Stimulated activated memory B cell treated with anti-CD40 and anti-IgM and Interleukin-4, amounts not matched to agents 10 μg/mL and 1 μg/mL and 100 μg/mL, for 72 hours (primary cell): ENCODE measurements at places on chromosomes 6 and 20.
A peak's percentile ranks its signal among the peaks of the same experiment; 100 is the strongest.

DNA sequence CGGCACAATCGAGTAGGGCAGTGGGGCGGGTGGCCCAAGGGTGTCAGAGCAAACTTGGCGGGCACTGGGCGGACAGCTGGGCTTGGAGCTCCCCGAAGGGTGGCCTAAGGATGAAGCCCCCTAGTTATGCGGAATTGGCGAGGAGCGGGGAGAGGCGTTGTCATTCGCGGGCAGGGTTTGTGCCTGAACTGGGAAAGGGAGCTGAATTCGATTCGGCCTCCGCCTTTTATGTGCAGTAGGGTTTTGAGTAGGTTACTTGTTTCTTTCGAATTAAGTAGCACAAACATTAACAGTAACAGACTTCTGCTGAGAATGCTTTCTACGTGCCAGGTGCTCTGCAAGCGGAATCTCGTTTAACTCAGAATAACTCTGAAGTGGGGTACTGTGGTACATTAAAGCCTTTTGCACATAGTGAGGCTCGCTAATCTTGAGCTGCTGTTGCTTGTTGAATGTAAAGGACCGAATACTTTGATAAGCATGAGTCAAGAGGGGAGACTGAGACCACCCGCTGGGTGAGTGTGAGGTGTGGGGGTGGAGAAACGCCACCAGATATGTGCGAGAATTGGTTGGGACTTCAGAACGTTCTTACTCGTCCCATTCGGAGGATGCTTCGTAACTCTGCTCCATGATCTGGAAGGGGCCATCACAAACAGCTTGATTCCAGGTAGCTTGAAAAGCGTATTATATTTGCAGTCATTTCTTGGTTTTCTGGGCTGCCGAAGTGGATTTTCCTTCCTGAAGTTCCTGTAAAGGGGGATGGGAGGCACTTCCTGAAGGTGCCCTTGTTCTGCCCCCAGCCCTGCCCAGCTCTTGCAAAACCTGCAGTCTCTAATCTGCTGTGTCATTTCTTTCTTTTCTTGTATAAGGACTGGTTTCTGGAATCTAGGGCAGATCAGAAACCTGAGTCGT, 833 bp downstream of the RAB5IF start:
- ATAC-seq = no peak

GRCh38 chr6:56915832-56916231, 39.1 kb upstream of the BEND6 start:
- ATAC-seq = no peak

DNA sequence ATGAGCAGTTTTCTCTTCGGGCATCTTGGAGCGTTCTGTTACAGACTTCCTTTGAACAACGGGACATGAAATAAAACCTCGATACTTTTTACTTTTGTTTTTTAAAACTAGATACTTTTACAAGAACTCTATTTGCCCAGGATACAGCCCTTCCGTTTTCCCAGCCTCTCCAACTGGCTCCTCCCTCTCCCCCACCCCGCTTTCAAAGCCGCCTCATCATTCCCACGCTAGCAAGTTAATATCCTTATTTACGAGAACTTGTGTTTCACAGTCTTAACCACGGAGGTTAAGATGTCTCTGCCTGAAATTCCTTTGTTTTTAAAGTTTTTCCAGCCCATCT, 241 bp upstream of the CFAP206 start:
- ATAC-seq = peak; percentile 9

DNA sequence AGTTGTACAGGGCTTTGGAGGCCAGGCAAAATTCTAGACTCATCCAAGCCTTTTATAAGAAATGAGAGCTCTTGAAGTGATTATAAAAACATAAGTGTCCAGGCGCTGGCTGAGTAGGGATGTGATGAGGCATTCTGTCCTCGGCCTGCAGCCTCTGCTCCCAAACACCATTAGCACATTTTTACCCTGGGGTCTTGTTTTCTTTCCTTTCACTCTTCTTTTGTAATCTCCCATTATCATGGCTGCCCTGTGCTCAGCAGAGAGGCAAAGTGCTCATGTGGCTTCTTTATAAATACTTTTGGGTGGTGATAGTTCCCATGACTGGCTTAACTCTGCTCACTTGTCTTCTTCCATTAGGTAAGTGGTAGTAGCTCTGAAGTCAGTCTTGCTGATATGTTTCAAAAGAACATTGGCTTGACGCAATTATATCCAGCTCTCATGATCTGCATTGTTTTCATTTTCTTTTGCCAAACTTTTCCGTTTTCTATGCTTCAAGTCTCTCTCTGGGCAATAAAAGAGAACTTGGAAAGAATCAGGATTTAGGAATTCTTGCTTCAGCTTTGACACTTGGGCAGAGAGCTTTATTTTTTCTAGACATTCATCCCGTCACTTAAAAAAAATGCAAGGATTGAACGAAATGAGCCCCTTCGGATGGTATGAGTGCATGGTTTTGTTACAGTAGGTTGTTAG, 61.1 kb downstream of the CAP2 start:
- no peak for ATAC-seq

DNA sequence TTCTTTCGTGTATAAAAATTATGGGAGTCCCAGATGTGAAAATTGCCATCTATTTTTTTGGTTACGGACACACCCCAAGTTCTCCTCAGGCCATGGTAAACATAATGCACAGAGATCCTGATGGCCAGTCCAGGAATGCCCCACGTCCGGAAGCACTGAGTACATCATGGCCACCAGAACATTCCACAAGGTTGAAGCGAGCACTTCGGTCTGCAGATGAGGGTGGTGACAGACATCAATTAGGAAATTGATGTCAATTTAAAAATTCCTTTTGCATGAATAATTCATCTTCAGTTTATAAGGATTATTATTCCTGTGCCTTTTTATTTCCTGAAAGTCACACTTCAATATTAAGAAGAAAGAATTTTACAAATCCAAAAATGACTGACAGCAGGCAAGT, 13.2 kb upstream of the EXOC2 start:
- ATAC-seq = no peak

DNA sequence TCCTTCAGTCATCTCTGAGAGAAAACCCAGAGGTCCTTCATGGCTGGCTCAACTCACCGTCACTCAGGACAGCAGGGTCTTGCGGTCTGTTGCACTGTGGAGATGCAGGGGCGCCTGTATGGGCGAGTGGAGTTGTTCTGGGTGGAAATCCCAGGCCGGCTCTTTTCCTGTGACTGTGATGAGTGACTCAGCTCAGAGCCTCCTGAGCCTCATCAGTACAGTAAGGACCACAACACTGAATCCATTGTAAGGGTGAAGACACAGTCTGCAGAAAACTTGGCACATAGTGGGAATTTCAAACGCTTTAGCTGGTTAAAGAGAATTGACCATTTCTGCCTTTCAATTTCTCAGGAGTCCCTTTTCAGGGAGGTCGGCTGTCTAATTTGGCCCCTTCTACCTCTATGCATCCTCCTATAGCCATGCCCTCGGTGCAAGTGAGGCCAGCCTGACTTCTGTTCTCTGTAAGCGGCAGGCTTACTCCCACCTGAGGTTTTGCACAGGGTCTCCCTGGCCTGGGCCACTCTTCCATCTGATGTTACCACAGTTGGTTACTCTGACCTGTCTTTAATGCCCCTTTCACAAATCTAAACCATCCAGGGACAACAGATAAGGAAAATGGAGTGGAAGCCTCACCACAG, 35.5 kb upstream of the TBXT start:
- ATAC-seq = peak; percentile 3

DNA sequence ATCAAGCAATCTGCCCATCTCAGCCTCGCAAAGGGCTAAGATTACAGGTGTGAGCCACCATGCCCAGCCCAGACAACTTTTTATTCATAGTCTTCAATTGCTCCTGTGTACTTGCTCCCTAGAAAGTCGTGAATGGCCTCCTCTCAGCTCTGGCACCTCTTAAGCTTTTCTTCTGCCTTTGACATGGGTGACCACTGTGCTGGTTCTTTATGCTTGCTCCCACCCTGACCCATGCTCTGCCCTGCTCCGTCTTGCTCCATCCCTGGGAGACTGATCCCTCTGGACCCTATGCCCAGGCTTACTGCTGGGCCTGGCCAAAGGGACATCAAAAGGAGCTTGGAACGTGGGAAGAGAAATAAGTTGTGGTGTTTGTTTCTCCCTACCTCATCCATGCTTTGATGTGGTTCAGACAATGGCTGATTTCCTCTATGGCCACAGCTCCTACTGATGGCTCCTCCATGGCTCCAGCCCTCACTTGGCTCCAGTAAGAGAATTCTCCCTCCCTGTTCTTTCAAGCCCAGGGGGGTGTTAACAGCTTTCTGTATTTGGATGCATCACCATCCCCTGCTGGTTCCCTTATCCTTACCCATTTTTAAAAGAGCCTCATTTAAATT, 7.7 kb upstream of the TREM2 start:
- no peak for ATAC-seq

DNA sequence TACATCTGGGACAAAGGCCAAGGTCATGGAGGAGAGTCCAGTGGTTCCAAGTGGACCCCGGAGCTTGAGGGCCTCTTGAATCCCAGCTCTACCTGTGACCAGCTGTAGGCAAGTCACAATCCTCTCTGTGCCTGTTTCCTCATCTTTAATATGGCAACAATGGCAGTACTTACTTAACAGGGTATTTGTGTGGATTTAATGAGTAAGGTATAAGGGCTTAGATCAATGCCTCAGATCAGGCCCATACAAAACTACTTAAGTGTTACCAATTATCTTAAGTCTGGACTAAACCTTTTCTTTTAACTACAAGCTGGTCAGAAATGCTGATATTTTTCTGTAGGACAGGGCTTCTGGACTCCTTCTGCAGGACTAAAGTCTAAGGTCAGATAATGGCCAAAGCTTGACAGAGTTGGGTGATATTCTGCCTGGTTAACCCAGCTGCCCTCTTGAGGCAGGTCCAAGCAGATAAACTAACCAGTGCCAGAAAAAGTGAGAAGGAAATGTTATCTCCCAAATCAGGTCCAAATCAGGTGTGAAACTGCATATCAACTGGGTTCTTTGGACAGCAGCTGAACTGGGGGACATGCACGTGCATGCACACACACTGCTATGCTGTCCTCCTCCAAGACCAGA, 2.2 kb downstream of the SULF2 start:
- ATAC-seq = no peak

- ATAC-seq = no peak
These were observed 164.9 kb downstream of the UTRN start for GRCh38 chr6:144449911-144450597.

- ATAC-seq = no peak
These were observed 50.8 kb upstream of the SMLR1 start for GRCh38 chr6:130776287-130776925.

GRCh38 chr20:32787168-32787567, 25.0 kb downstream of the DNMT3B start:
- ATAC-seq = no peak

GRCh38 chr6:4922488-4923037, 81.3 kb downstream of the RPP40 start:
- ATAC-seq = no peak

GRCh38 chr20:22623211-22623610, 38.8 kb upstream of the FOXA2 start:
- ATAC-seq = no peak
